PC-9 (cell line): ENCODE measurements at places on chromosomes 4 and X. TPM values are rescaled to one million over a fixed set of nuclear protein-coding genes. Genes with fewer than 3 reads are reported as not detected.
A peak's percentile ranks its signal among the peaks of the same experiment; 100 is the strongest.

Gene MEPE
- not detected in 2 replicates for total RNA-seq

Gene GAB1
- total RNA-seq, result 27.4 and 29.4 TPM in 2 replicates

Gene LUZP4
- total RNA-seq, result not detected in 2 replicates

Gene TMSB15C
- not detected in 2 replicates for total RNA-seq

Gene CLDN2
- total RNA-seq, result not detected in 2 replicates

Gene CCKAR
- total RNA-seq, result not detected in 2 replicates

Gene TREX2
- total RNA-seq, result 2.0 and 2.3 TPM in 2 replicates

Gene GPC3
- total RNA-seq, result not detected in 2 replicates

Gene PNMA6A
- total RNA-seq, result not detected in 2 replicates

- no peak for DNase-seq
These were observed 291 bp upstream of the NBDY start for GRCh38 chrX:56728752-56729151.

DNA sequence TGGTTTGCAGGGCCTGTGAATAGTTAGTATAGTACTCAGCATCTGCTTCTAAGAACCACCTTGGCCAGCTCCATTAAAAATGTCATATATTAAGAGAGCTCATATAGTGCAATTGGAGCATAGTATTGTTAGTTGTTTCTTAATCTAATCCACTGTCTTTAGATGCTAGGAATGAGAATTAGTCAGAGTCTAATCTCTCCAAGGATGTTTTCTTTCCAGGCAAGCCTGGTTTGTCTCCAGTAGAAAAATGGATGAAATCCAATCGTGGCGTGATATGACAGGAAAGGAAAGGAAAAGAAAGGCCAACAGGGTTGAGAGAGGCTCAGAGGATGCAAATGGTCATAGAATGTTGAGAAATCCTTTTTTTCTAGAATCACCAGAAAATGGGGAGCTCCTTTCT is 15.0 kb upstream of the TMEM164 start:
- DNase-seq, result no peak

DNA sequence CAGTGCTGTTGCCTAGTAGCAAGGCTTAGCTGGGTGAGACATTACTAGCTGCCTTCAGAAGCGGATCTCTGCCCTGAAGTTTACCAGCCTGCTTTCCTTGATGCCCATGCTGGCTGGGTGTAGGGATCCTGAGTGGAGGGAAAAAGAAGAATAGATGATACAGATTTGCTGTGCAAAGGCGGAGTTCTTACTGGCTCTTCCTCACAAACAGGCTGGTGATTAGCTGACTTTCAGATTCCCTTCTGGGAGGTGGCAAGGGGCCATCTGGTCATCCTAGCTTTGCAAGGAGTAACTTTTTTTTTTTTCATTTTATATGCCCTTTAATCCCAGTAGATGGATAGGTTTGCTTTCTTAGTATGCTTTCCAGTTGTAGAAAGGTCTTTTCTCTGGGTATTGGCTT is 44.8 kb downstream of the SMARCA5 start:
- no peak for DNase-seq

GRCh38 chr4:181860157-181860556 is 383.0 kb upstream of the TENM3 start:
- DNase-seq, result no peak

DNA sequence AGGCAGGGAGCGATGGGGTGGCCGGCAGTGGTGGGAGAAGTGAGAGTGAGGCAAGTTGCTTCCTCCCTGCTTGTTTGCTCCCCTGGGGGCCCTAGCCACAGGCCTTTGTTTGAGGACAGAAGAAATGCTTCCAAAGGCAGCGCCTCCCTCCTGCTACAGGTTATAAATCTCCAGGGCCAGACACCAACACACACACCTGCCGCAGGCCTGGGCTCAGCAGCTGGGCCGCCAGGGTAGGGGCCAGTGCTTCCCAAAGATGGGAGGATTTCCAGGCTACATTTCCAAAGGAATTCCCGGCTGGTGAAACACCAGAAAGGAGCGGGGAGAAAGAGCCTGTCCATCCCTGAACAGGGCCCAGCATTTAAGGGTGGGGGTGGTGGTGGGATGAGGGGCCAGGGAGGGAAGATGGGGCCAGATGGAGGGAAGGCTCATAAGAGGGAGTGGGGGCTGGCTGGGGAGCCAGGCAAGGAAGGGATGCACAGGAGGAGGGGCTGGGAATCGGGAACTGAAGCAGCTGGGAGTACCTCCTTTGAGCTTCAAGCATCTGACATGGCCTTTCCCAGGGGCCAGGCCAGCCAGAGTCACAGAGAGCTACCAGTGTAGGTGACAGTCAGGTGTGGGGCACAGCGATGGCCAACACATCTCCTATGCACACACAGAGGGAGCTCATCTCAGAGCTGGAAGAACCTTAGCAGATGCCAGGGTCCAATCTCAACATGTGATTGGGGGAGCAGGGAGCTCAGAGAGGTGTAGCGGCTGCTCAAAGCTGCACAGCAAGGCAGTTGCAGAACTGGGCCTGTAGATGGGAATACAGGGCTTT is 143.9 kb downstream of the PJA1 start:
- no peak for DNase-seq

DNA sequence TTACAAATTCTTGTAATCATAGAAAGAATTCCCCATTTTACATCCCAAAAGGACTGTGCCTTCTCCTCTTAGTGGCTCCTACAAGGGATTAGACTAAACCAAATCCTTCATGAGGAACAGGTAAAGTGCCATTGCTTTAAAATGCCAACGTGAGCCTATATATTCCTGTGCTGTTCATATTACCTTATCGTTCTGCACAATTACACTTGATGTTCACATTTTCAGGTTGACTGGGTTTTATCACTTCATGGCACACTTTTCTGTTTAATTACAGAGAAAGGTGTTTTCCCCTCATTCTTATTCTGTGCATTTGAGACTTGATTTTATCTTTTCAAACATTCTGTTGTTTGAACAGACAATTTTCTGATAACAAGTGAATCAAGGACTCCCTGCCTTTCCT is 645.6 kb upstream of the FTHL17 start:
- no peak for DNase-seq

DNA sequence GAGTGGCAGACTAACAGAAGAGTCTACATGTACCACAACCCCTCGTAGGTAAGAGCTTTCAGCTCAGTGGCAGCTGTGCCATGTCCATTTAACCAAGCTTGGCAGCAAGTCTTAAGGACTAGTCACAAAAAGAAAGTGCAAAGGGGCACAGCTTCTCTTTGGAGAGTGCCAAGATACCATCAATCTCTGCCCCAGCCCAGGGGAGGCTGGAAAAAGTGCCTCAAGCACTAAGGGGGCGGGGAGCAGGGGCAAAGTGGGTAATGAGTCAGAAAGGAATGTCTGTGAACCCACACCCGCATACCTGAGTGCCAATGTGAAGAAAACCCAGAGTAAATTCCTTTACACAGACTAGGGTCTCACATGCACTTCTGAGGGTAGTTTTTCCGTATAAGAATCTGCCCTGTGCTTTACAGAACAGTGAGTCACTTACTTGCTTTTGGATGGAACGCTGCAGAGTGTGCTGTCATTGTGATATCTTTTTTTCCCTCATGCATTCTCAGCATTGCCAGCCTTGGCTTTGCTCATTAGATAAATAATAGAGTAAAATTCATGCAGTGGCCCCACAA is 219.8 kb downstream of the ZNF674 start:
- DNase-seq, result peak; percentile 84

- DNase-seq, result no peak
These were observed 48.0 kb upstream of the LAS1L start for GRCh38 chrX:65582450-65583082.

DNA sequence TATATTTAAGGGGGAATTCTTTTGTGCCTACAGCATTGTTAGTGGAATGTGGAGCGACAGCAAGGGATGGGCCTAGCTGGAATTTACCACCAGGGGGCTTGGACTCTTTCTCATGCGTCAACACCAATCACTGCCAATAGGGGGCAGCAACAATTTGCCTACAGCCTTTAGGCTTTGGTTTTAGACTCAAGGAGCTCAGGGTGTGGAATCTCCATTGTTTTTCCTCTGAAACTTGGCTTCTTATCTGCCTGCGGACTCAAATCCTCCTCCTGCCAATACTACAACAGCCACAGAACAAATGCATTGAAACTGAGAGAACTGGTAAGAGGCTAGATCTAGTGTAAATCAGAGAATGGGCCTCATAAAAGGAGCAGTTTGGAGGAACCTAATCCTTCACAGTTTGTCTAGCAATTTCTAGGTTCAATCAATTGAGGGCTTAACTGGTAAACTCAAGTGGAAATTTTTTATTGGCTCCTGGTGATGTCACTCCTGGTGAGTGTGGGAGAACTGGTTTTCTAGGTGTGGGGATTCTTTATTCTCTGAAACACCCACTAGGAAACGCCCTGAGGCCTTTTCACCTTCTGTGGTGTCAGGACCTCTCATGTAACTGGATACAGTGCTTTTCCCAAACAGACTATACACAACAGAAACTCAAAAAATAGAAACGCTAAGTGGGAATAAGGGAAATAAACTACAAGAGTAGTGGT is 27.9 kb upstream of the TMSB4X start:
- DNase-seq, result peak; percentile 94

DNA sequence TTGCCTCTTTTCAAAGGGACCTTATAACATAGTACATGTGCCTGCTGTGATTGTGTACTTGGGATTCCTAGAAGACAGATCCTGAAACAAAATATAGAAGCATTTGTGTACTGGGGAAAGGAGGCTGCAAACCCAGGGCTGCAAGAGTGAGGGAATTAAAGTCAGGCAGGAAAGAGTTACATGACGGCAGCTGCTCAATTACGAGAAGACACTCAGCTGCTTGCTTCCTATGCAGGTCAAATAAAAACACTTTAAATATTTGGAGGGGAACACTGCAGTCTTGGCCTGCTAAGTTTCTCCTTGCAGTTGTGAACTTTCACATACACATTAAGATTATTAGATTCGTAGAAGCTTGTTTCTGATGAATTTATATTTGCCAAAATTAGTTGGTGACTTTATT is 191.9 kb upstream of the CXCL13 start:
- no peak for DNase-seq

DNA sequence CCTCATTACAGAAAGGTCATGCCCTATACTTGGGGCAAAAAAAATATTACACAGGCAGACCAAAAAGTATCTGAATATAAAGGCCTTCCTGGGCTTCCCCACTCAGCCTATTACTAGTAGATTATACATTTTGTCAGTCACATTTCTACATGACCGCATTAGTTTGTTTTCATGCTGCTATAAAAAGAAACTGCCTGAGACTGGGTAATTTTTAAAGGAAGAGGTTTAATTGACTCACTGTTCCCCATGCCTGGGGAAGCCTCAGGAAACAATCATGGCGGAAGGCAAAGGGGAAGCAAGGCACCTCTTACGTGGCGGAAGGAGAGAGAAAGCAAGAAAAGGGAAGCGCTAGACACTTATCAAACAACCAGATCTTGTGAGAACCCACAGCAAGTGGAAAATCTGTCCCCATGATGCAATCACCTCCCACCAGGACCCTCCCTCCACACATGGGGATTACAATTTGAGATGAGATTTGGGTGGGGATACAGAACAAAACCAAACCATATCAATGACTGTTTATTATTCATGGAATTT is 1312.0 kb downstream of the PCDH7 start:
- DNase-seq, result no peak

GRCh38 chr4:73194064-73194463 is 64.5 kb downstream of the ANKRD17 start:
- DNase-seq, result no peak

DNA sequence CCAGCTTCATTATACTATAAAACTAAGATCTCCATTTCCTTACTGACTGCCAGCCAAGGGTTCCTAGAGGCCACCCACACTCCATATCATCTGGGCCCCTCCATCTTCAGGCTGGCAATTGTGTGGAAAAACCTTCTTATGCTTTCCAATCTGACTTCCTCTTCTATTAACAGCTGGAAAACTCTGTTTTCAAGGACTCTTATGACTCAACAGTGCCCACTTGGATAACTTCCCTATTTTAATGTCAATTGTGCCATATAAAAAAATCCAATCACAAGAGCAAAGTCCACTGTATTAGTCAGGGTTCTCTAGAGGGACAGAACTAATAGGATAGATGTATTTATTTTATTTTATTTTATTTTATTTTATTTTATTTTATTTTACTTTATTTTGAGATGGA is 41.0 kb upstream of the CPEB2 start:
- DNase-seq, result no peak

- DNase-seq, result no peak
These were observed 87.4 kb downstream of the FAM9B start for GRCh38 chrX:8946563-8946962.

DNA sequence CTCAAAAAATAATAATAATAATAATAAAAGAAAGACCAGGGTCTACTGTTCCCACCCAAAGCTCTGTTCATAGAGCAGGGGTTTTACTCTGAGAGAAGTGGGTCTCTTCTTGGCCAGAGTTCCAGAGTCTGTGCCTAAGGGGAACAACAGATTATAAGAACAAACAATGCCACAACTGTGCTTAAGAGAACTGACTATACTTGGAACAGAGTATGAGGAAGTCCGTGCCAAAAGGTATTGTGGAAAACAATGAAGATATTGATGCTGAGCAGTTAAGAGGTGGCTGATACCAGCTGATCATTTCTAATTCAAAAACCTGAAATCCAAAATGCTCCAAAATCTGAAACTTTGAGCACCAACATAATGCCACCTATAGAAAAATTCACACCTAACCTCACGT is 229.6 kb downstream of the FBXO8 start:
- no peak for DNase-seq

DNA sequence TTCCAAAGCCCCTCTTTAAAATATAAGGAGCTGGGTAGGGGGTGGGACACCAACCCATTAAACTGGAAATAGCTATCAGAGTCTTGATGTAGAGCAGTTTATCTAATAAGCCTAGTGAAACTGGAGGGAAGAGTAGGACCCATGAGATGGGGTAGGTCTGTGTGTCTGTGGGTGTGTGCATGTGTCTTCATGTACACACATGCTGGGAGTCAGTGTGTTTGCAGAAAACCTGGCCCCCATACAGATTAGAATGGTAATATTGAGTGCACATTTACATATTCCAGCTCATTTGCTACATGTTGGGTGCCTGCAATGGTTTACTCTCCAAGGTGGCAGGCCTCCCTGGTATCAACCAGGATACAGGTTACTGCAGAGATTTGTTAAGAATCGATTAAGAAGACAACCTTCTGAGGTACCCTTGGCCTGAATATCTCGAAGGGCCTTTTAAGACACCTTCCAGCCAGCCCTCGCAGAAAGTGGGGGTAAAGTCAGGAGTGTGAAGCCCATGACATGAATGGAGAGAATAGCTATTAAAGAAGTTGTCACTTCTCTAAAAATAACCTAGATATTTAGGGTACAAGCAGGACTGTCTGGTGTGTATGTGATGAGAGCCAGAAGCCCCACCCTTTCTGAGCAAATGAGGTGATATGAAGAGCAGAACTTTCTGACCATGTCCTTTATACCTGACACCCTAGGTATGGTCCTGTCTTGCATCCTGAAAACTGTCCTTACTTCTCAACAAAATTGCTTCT is 75.7 kb upstream of the TEX13D start:
- no peak for DNase-seq

GRCh38 chrX:46380148-46380752 is 165.0 kb downstream of the ZNF674 start:
- DNase-seq, result no peak

DNA sequence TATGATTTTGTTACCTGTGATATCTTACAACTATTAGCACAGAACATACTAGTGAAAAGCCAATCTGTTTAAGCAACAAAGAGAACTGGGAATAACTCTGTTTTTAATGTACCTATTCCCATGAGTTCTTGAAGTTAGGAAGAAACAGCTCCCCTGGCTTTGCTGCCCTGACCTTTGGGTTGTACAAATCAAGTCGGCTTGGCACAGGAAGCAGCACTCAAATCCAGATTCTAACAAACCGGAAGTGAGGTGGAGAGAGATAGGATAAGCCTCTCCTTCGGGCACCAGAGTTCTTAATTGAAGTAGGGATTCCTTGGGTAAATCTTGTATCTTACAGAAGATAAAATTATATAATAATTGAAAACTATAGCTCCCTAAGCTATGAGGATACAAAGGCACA is 144.8 kb upstream of the CPEB2 start:
- no peak for DNase-seq

GRCh38 chr4:26298198-26298947 is 22.4 kb upstream of the RBPJ start:
- DNase-seq, result no peak
